ENCODE measurements at places on chromosomes 7 and 10. TPM values are rescaled to one million over a fixed set of nuclear protein-coding genes. Genes with fewer than 3 reads are reported as not detected.

TRIM73 gene
- 4.6 TPM for polyA plus RNA-seq

ETV1 gene
- polyA plus RNA-seq: 67.2 TPM

WAPL gene
- 48.0 TPM for polyA plus RNA-seq

GNGT1 gene
- not detected for polyA plus RNA-seq

MLXIPL gene
- polyA plus RNA-seq: 2.6 TPM

FOXI2 gene
- not detected for polyA plus RNA-seq

ZNF783 gene
- polyA plus RNA-seq: 19.8 TPM

IFIT2 gene
- polyA plus RNA-seq: 13.2 TPM

CALCR gene
- polyA plus RNA-seq: not detected

TRPV6 gene
- 6.0 TPM for polyA plus RNA-seq

ADCK2 gene
- 17.9 TPM for polyA plus RNA-seq

HGF gene
- 31.2 TPM for polyA plus RNA-seq

NPSR1 gene
- polyA plus RNA-seq: not detected

SPDYE1 gene
- polyA plus RNA-seq: 2.2 TPM

HOXA3 gene
- polyA plus RNA-seq: 41.2 TPM

FAM237B gene
- polyA plus RNA-seq: 0.27 TPM

DCLRE1A gene
- polyA plus RNA-seq: 12.4 TPM

TET1 gene
- polyA plus RNA-seq: 18.5 TPM

TIAL1 gene
- 209 TPM for polyA plus RNA-seq

SCART1 gene
- polyA plus RNA-seq: 2.5 TPM

MMRN2 gene
- 29.9 TPM for polyA plus RNA-seq

ITGB8 gene
- 6.6 TPM for polyA plus RNA-seq

NRP1 gene
- 160 TPM for polyA plus RNA-seq

GTF2IRD2 gene
- 51.8 TPM for polyA plus RNA-seq

COL1A2 gene
- polyA plus RNA-seq: 1,121 TPM

TEX36 gene
- not detected for polyA plus RNA-seq

ACTL6B gene
- not detected for polyA plus RNA-seq

HTR5A gene
- polyA plus RNA-seq: not detected

TNRC18 gene
- polyA plus RNA-seq: 141 TPM

PIP gene
- not detected for polyA plus RNA-seq

PTN gene
- polyA plus RNA-seq: 61.0 TPM

IFIT5 gene
- polyA plus RNA-seq: 17.4 TPM

TMEM178B gene
- polyA plus RNA-seq: 3.5 TPM

FOXL3 gene
- not detected for polyA plus RNA-seq

TRIM74 gene
- polyA plus RNA-seq: 1.8 TPM

METTL27 gene
- polyA plus RNA-seq: 5.9 TPM

MRLN gene
- polyA plus RNA-seq: 0.41 TPM

CALML3 gene
- 0.52 TPM for polyA plus RNA-seq

TLX1 gene
- not detected for polyA plus RNA-seq

NKX2-3 gene
- not detected for polyA plus RNA-seq

PRKAR2B gene
- 13.3 TPM for polyA plus RNA-seq

C10orf62 gene
- polyA plus RNA-seq: 0.14 TPM

CH25H gene
- polyA plus RNA-seq: 0.31 TPM

RPP38 gene
- 25.5 TPM for polyA plus RNA-seq

PTPRE gene
- polyA plus RNA-seq: 9.4 TPM

PHYHIPL gene
- polyA plus RNA-seq: 0.57 TPM

EPO gene
- polyA plus RNA-seq: not detected

CYCS gene
- 72.7 TPM for polyA plus RNA-seq

CEP41 gene
- polyA plus RNA-seq: 28.9 TPM
